Activated CD4-positive, alpha-beta memory T cell treated with anti-CD3 and anti-CD28 coated beads, Interleukin-2, amount 10 ng/mL, durations not matched to agents 7 days and 5 days (primary cell): ENCODE measurements at places on chromosomes 4 and X.

DNA sequence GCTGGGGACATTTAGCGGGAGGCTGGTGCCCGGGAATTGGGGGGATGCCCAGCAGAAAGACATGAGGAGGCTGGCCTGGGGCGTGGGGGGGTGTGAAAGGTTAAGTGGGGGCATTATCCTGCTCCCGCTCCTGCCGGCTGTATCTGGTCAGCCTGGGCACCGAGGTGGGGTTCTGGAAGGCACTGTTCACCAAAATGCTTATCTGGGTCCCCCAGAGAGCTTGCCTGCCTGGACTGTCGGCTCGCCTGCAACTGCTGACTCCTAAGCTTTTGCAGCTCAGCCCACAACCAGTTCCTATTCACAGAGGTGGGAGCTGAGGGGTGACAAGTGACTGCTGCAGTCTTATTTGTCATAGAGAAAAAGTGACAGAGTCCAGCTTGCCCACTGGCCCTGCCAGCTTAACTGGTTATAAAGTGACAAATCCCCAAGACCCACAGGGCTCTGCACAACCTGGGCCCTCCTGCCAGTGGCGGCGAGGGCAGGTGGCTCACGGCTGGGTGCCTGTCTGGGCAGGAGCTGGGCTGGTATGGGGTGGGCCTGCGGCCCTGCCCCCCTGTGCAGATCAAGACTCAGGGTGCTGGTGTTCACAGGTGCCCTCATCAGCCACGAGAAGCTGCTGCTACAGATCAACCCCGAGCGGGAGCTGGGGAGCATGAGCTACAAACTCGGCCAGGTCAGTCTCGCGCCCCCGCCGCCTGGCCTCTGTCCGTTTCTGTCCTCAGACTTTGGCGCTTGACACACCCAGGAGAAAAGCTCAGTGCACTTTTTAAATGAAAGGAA lies 23.7 kb upstream of the MSANTD1 start:
- DNase-seq: no peak

GRCh38 chr4:13540446-13541175 lies 3.7 kb downstream of the NKX3-2 start:
- DNase-seq: no peak

- no peak for DNase-seq
These were observed 89.6 kb downstream of the SORCS2 start for GRCh38 chr4:7281691-7282665.

- DNase-seq: peak; percentile 30
These were observed 2.3 kb downstream of the IRF2 start for GRCh38 chr4:184471881-184472613.

DNA sequence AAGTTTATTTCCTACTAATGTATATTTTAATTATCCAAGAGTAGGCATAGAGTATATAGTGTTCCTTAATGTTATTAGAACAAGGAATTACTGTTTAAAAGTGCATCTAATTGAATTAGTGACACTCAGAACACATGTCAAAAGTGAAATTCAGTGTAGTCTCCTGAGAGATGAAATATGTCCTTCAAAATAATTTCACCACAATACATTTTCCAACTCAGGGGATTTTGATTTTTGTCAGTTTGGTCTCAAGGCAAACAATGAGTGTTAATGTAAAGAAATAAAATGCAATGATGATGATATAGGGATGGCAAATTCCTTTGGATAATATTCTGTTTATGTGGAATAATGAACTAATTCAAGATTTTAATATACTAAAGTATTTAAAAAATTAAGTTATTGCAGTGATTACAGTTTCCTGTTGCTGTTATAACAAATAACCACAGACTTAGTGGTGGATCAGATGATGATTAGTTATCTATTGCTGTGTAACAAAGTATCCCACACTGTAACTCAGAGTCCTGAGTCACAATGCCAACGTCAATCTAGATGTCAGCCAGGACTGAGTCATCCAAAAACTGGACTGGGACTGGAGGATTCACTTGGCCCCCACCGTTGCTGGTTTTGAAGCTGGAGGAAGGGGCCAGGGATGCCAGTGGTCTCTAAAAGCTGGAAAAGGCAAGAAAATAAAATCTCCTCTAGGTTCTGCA lies 148.0 kb upstream of the SLC7A11 start:
- DNase-seq: no peak

DNA sequence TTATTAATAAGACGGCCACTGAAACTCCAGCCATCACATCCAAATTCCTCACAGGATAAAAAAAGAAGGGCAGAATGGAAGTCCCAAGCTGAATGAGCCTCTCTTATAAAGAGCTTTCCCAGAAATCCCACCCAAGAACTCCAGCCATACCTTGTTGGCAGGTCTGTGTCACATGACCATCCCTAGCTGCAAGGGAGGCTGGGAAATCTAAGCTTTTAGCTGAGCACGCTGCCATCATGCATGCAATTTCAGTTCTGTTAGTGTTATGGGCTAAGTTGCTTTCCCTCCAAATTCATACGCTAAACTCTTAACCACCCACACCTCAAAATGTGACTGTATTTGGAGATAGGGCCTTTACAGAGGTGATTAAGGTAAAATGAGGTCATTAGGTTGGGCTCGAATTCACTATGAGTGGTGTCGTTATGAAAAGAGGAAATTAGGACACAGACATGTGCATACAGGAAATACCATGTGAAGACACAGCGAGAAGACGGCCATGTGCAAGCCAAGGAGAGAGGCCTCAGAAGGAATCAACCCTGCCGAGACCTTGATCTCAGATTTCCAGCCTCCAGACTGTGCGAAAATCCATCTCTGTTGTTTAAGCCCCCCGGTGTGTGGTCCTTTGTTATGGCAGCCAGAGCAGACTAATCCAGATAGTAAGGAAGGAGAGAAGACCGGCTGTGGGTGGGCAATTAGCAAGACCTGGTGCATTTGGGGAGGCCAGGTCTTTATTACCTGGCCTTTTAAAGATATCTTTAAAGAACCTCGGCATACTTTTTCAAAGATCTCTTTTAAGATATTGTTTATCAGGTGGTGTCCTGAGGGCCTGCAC lies 317.6 kb downstream of the BCOR start:
- no peak for DNase-seq
